Mononuclear cell (primary cell): ENCODE measurements at places on chromosomes 5 and 9. TPM values are rescaled to one million over a fixed set of nuclear protein-coding genes. Genes with fewer than 3 reads are reported as not detected.

PURA gene
- total RNA-seq: 6.5 TPM

SLC34A3 gene
- total RNA-seq: not detected

SLC22A5 gene
- 2.2 TPM for total RNA-seq

CTXN3 gene
- not detected for total RNA-seq

SLC46A2 gene
- 0.94 TPM for total RNA-seq

MARCOL gene
- not detected for total RNA-seq

ZNF454 gene
- total RNA-seq: not detected

PROB1 gene
- 0.21 TPM for total RNA-seq

APC gene
- total RNA-seq: 48.3 TPM

NEUROG1 gene
- not detected for total RNA-seq

FOXD4L5 gene
- total RNA-seq: under 0.01 TPM
